Fibroblast of skin of left biceps (primary cell): ENCODE measurements at places on chromosomes 1 and 21.

- DNase-seq = no peak
These were observed 21.4 kb upstream of the CEP350 start for GRCh38 chr1:179933219-179933618.

DNA sequence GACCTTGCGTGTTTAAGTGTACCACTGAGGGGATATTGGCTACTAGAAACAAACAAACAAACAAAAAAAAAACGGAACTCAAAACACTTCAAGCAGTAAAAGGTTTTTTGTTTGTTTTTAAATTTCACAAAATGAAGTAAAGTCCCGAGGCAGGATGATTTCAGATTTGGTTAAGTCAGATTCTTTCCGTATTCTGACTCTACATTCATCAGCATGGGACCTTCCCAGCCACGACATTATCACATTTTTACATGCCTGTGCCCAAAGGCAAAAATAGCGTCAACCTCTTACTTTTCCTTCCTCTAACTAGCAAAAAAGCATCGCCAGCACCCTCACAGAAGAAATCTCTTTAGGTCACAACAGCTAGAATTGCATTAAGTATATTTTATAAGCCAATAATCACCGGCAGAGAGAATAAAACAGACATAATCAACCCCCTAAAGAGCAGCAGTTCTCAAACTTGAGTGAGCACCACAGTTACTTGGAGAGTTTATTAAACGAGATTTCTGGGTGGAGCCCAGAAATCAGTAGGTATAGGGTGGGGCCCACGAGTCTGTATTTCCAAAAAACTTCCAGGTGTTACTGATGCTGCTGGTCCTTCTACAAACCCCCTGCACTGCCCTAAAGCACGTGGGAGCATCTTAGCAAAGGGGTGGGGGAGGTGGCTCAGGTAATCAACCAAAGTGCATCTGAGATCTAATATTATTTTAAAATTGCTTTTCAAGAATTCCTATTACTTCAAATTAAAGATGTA lies 227.6 kb downstream of the RGS7 start:
- no peak for DNase-seq

GRCh38 chr1:164675342-164675904 lies 116.4 kb downstream of the PBX1 start:
- no peak for DNase-seq

DNA sequence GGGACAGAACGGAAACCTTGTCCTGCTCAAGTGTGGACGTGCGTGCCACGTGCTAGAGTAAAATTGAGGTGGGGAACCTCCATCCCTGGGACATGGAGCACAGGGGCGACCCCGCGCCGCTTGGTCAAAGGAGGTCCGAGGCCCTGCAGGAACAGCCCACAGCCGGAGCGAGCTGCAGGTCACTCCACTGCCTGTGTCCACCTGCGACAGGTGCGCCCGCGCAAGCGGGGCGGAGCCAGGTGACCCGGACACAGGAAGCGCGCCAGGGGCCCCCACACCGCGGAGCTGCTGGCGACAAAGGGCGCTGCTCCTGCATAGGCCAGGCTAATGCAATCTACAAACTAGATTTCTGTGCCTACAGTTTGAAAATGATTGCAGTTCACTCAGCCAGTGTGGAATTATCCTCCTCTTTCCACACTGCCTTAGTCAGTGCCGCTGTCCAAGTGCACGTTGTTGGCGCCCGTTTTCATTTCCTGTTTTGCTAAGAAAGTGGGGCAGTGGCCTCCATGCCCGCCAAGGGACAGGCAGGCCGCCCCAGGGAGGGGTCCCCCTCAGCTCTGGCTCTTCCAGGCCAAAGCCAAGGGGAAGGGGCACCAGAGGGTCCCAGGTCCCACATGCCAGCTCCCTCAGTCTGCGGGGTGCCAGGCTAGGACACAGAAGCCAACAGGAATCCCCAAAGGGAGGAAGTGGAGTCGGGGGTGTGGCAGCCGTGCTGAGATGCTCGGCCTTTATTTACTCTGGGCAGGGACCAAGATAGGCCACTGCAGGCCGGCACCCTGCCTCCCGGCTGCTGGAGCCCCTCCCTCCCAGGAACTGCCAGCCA lies 4.3 kb upstream of the NADK start:
- no peak for DNase-seq

DNA sequence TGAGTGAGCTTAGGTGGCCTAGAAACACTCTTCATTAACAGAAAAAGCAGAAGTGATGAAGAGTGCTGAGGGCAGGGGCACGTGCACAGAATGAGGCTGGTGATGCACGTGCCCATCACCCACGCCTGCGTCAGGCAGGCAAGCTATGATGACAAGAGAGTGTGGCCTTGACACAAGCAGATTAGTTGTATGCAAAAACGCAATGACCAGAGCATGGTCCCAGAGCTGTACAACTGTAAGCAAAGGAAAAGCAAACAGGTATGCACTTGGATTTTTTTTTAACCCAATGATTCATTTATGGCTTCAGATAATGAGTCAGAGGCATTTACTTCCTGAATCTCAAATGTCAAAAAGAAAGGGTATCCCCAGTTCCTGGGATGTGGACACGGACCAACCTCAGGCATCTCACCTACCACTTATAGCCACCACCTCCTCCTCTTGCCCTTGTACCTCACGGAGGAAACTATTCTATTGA lies 9.1 kb upstream of the TMEM61 start:
- no peak for DNase-seq

GRCh38 chr1:230798491-230798890 lies 51.3 kb downstream of the CAPN9 start:
- no peak for DNase-seq

DNA sequence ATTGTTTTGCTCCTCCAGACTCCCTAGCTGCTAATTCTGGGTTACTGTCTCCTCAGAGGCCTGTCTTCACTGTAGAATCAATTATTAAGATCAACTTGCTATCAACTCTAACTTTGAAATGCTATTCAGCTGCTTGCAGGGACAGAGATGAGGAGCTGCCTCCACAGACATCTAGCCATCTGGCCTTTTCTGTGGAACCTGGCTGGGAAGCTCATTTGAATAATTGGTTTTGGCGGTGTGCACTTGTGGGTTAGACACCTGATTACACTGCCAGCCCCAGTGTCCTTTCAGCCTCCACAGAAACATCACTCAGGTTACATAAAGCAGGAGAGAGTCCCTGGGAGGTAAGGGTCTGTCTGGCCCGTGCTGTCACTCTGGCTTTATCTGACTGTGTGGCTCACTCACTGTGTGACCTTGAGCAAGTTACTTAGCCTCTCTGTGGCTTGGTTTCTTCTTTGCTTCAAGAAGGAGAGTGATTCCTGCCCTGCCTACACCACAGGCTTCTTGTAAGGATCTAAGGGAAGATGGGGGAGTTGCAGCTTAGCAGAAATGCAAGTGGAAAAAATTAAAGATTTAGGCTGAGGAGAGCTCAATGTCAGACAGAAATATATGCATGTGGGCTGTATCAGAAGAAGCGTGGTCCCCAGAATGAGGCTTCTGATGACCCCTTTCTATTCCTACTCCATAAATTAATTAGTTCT lies 131.6 kb downstream of the BEND5 start:
- no peak for DNase-seq

- no peak for DNase-seq
These were observed 67.3 kb downstream of the VAV3 start for GRCh38 chr1:107897438-107898345.

DNA sequence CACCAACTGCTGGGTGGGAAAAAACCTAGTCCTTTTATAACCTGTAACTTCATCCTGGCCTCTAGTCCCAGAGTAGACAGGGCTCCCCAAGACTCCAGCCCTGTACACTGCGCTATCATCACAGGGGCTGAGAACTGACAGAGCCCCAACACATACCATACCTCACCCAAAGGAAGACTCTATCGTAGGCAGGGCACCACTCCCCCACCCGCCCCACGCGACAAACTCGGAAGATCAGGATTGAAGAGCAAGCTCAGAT lies 15.8 kb downstream of the INPP5B start:
- DNase-seq = no peak

DNA sequence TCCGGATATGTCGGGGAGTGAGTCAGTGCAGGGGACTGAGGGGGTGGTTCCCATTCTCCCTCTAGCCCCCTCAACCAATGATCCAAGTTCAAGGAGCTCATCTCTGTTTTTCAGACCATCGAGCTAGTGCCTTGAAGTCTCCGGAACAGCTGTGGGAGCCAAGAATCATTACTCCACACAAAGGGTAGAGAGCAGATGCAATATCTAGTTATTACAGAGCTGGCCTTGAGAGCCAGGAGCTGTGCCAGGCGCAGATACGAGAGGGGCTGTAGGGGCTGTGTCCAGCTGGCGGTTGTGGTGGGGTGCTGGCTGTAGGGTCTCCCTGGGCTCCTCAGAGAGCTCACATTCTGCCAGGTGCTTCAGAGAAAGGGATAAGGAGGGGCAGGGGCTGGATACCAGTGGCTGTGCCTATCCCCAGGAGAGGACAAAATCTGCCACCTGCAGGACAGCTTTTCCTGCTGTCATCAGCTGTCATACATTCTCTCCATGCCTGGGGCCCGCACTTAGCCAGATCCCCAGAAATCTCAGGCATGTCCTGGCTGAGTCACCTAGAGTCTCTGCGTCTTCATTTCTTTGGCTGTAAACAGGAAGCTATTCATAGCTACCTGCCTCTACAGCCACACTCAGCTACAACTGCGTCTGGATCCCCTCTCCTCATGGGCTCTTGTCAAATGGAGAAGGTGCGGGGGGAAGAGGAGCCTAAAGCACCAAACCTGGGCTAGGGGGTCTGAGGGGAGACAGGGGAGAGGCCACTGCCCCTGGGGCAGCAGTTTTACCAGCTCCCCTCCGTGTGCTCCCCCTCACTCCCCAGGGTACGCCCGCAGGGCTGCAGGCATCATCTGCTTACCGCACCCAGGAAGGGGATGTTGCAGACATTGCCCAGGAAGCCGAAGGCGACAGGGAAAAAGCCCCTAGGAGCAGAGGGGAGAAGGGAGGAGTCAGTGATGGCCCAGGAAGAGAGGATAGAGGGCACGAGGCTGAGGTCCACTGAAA lies 2.4 kb upstream of the KISS1 start:
- DNase-seq = no peak

- no peak for DNase-seq
These were observed 521.9 kb upstream of the PRMT6 start for GRCh38 chr1:106534612-106535011.

DNA sequence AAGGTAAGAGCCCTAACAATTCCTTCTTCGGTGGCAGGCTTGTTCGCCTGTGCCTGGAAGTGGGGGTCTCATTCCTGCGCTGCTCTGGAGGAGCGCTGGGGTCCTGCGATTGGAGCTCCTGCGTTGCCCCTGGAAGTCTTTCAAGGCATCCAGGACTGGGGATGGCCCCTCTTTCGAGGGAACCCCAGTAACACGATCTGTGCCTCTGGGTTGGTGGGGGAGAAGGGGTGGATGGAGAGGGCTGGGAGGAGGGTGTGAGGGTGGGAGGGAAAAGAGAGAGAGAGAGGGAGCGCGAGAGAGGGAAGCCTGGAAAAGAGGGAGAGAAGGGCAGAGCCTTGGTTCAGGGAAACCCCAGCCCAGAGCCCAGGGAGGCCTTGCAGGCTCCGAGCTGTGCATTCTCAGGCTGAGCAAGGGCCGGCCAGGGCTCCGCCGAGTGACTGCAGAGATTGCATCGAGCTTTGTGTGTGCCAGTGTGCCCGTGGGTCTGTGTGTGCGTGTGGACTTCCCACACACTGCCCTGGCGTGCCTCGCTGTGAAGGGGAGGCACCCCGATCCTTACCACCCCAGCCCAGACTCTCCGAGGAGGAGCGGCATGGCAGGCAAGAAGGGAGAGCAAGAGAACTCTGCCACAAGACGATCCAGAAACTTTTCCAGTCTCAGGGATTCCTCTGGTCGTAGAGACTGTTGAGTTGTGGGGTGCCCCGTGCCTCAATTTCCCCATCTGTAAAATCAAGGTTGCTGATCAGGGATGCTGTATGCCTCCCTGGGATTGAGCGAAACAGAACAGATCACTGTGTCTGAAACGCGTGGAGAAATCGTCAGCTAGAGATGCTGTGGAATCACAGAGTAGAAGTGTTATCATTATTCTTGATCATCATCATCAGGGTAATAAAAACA lies 619 bp downstream of the BCL9 start:
- no peak for DNase-seq

- DNase-seq = peak; percentile 53
These were observed 22.2 kb downstream of the SLC25A33 start for GRCh38 chr1:9561429-9561828.

DNA sequence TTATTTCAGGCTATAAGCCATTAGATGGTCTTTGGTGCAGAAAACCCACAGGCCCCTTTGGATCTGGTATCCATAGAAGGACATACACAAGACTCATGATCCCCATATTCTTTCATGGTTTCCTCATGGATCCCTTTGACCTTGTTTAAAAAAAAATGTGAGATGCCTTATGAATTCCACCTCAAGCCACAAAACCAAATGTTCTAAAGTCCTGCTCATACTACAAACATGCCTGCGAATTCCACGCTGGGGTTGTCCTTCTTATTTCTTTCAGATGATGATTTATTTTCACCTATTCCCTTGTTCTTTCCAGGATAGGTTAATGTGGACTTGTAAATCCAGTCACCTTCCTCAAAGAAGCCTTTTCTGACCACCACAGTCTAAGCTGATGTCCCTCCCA lies 256.9 kb upstream of the DPYD start:
- no peak for DNase-seq

- DNase-seq = no peak
These were observed 18.4 kb downstream of the CEP170 start for GRCh38 chr1:243236604-243237252.

- DNase-seq = no peak
These were observed 660.7 kb downstream of the LMO4 start for GRCh38 chr1:87989346-87989745.

GRCh38 chr1:198771563-198772153 lies 132.8 kb downstream of the PTPRC start:
- no peak for DNase-seq

DNA sequence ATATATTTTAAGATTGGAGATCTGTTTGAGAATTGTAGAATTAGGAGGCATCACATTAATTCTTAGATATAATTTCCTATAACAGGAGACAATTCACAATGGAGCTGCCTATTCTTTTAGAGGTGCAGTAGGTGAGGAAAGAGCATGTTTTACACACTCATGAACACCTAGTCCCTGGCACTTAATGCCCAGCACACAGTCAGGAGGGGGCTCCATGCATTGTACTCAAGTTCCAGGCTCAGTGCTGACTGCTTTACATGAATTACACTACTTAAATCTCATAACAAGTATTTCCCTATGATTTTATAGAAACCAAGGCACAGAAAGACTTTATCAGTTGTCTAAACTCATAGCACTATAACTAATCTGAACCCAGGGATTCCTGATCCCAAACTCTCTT lies 360 bp upstream of the GBP3 start:
- no peak for DNase-seq

- DNase-seq = no peak
These were observed 16.9 kb upstream of the THRAP3 start for GRCh38 chr1:36207339-36207738.
